ENCODE measurements at places on chromosomes 1 and 21.

DNA sequence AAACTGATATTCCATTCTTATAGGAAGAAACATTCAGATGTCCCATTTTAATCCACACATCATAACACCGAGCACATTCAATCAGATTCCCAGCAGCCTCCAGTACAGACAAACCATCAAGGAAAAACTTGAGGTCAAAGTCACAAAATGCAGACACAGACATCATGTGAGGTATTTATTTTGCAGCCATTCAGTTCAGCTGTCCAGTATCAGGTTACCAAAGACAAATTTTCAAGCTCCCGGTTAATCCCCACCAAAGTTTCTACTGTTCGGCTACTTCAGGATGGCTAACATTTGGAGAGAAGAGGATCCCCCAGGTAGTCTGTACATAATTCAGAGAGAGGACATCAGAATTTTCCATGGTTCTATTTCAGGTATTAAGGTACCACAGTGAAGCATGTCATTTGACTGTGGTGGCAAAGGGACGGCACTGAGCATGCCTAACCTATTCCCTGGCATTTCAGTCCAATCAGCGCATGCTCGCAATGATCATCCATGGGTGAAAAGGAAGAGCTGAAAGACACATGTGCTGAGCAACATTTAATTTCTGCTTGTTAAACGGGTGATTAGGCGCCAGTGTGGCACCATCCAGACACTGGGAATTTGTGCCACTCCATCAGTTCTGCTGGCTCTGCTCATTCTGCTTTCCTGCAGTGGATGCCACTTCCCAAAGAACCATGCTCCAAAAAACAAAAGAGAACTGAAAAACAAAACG is 13.6 kb upstream of the NDC1 start:
- DNase-seq: no peak

DNA sequence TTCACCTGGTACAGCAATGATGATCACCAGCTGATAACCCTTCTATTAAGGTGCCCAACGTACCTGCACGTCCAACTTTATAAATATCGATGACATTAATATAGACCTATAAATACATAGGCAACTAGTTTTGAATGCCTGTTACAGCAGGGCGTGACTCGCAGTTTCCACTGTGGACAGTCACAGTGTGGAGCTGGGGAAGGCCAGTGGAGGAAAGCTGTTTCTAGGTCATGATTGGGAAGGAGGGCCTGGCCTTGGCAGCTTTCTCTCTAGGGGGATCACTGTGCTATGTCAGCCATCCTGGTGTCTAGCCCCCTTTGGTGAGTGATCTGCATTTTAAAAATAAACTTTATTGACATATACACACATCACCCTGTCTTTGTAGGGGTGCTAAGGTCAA is 4.4 kb upstream of the PRDM15 start:
- no peak for DNase-seq

GRCh38 chr1:93874025-93874651 is 4.9 kb downstream of the DNTTIP2 start:
- peak; percentile 54 for DNase-seq

GRCh38 chr1:111747282-111747734 is 8.1 kb upstream of the INKA2 start:
- DNase-seq: peak; percentile 64

- no peak for DNase-seq
Measured at GRCh38 chr1:206513312-206514111, 6.2 kb downstream of the RASSF5 start.

DNA sequence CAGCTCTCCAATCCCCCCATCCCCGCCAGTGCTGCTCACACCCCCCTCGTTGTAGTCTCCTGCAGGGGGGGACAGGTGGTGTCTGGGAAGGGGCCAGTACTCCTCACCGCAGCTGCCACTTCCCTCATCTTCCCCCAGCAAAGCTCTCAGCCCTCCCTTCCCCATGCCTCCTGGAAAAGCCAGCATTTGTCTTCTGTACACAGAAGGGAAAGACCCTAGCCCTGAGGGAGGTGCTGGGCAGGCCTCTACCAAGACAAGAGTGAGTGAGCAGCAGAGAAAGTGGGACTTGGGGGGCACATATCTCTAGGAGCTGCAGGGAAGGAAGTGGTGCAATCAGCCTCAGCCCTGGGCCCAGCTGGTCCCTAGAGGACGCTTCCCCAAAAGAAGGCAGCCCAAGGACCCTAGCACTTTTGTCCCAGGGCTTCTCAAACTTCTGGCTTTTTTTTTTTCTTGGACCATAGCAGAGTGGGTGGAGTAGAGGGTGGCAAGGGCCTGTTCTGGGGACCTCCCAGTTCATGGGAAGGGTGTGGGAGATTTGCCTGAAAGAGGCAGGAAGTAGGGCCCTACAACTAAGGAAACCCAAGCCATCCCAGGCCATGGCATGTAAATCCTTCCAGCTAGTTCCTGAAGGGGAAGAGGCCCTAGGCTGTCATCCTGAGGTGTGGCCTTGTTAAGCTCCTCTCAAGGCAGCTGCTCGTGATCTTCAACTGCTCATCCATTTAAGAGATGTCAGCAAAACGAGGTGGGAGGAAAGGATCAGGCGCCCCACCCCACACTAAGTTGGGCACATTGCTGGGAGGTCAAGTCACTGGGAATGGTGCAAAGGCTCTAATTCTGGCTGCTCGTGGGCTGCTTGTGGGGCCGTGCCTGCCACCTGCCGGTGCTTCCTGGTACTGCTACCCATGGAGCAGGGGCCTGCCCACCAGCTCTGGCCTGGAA is 12.6 kb downstream of the ZC3H12A start:
- DNase-seq: peak; percentile 80

GRCh38 chr1:219710529-219711194 is 97.8 kb upstream of the ZC3H11B start:
- no peak for DNase-seq

- no peak for DNase-seq
Measured at GRCh38 chr1:24052220-24052619, 59.7 kb downstream of the MYOM3 start.

DNA sequence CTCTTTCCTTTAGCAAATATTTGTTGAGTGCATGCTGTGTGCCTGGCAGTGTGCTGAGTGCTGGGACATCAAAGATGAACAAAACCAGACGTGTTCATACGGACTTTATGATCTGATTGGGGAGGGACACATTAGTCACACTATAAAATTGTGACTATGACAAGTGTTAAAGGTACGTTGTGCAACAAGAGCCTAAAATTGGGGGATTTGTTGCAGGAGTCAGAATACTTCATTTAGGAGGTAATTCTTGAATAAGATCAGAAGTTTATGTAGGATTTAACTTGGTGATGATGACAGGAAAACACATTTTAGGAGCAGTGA is 29.6 kb downstream of the B3GALT2 start:
- DNase-seq: no peak

DNA sequence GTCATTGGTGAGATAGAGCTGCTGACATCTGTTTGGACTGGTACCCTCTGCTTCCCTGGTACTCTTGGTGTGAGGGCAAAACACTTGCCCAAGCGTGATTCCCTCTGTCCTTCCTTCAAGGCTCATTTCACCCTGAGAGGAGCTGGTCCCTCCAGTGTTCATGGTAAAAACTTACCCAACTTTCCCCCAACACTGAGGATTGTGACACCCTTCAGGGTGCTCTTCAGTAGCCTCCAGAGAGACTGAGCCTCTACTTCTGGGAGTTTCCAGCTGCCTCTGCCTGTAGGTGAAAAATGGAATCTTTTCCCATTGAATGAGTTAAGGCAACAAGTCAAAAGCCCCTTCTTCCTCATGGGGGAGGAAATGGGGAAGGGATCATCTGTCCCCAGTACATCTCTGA is 9.6 kb downstream of the CCDC190 start:
- no peak for DNase-seq

GRCh38 chr1:62725255-62725654 is 37.1 kb upstream of the DOCK7 start:
- no peak for DNase-seq

GRCh38 chr1:23701996-23702395 is 10.4 kb downstream of the RPL11 start:
- DNase-seq: no peak

DNA sequence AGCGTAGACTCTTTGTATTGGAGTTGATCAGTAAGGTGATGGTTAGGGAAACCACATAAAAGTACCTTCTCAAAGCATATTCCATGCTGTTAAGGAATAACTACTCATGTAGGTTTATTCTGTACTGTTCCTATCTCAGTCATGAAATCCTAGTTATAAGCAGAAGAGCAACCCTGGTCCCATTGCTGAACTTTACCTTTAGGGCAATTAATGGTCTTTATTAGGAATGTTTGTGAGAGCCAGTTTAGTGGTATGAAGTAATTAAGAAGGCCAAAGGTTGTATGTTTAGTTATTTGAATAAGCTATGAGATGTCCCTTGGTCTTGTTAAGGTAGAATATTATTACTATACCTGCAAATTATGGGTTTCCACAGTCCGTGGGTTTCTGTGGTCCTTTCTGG is 44.0 kb downstream of the ACP6 start:
- no peak for DNase-seq

DNA sequence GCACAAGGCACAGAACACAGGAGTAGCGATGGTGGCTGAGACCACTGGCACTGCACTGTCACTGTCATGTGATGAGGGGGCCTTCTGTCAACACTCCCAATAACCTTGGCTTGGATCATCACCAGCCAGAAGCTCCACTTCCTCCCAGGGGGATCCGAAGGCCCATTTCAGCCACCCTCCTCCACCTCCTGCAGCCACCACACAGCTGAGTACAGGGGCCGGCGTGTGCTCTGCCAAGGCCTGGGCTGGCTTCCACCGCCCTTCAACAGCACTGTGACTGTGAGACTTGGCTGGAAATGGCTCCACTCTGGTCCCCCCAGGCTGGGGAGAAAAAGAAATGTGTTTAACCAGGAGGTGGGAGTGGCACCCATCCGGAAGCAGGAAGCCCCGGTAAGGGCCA is 9.9 kb upstream of the NADK start:
- no peak for DNase-seq

DNA sequence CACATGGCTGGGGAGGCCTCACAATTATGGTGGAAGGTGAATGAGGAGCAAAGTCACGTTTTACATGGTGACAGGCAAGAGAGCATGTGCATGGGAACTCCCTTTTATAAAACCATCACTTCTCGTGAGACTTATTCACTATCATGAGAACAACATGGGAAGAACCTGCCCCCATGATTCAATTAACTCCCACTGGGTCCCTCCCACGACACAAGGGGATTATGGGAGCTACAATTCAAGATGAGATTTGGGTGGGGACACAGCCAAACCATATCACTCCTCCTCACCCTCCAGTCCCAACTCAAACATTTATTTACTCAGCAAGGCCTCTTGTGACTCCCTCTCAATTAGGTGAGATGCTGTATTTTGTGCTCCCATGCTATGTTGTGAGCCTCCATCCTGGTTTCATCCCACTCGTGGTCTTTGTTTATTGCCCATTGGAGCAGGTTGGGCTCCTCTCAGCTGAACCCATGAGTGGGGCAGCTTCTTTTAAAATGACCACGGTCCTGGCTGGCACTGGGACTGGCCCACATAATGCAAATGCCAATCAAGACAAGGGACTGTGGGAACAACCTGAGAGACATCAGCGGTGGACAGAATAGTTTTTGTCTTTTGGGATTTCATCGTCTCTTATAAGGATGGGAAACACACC is 28.8 kb downstream of the IRF2BP2 start:
- DNase-seq: no peak

GRCh38 chr1:205950280-205950679 is 7.0 kb upstream of the SLC26A9 start:
- DNase-seq: no peak

DNA sequence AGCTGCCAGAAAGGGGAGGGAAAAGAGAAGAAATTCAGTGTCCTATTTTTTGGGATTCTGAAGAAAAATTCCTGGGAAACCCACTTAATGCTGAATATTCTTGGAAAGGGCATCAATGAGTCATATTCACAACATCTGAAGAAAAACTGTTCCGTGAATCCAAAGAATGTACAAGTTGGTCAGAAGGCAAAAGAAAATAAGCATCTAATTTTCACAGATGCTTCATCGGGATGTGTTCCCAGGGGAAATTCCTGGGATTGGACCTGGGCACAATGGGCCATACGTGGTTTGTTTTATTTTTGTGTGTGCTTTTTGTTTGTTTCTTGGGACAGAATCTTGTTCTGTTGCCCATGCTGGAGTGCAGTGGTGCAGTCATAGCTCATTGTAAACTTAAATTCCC is 112.2 kb downstream of the MAP3K21 start:
- no peak for DNase-seq

- DNase-seq: no peak
Measured at GRCh38 chr1:167472752-167473521, 45.4 kb downstream of the CD247 start.

- DNase-seq: no peak
Measured at GRCh38 chr1:25112400-25112799, 119.9 kb downstream of the SYF2 start.

- DNase-seq: no peak
Measured at GRCh38 chr1:21884456-21885235, 52.5 kb downstream of the HSPG2 start.

- DNase-seq: no peak
Measured at GRCh38 chr1:92577261-92577895, 90.7 kb upstream of the GFI1 start.

GRCh38 chr1:7915826-7916500 is 24.7 kb downstream of the TNFRSF9 start:
- DNase-seq: no peak

GRCh38 chr1:40120128-40120527 is 23.1 kb upstream of the PPT1 start:
- DNase-seq: no peak

DNA sequence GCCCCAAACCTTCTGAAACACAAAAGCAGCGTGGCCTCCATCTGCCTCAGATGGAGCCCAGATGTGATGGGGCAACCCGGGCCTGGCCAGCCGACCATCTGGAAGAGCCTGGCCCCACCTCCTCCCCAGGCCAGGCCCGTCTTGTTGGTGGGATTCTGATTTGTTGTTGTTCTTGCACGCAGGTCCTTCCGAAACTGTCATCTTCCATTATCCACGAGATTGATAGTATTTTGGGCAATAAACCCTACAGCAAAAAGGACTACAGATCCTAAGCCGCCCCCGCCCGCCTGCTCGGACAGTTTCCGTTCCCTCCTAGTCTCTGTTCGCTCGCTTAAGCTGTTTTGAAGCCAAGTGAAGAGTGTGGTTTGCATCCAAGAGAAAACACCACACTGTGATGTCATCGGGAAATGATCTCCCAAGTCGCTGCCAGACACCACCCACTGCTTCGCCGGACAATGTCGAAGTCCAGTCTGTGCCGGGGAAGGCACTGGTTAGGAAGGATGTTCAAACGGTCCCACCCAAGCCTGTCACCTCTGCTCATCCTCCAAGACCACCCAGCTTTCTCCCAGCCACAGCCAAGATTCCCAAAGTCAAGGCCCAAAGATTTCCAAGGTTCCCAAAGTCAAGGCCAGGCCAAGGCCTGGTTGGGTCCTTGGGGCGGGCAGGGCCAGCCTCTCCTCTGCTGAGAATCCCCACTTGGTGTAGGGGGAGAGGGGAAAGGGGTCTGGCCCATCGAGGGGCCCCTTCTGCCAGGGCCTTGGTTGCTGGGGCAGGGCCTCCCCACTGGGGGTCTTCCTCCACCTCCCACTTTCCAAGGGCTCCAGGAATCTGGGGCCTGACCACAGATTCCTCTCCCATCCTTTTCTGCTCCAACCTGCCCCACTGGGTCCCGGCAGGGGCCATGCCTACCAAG is 52.9 kb downstream of the KCNAB2 start:
- DNase-seq: no peak

- DNase-seq: no peak
Measured at GRCh38 chr1:234743791-234744611, 134.0 kb upstream of the IRF2BP2 start.

- no peak for DNase-seq
Measured at GRCh38 chr1:11670747-11671146, 6.7 kb downstream of the FBXO6 start.
